ENCODE measurements at places on chromosomes 11 and 22.

- no peak for DNase-seq
Measured at GRCh38 chr22:48982321-48982905, 845.3 kb downstream of the BRD1 start.

- no peak for DNase-seq
Measured at GRCh38 chr11:18261721-18262120, 4.3 kb upstream of the SAA1 start.

DNA sequence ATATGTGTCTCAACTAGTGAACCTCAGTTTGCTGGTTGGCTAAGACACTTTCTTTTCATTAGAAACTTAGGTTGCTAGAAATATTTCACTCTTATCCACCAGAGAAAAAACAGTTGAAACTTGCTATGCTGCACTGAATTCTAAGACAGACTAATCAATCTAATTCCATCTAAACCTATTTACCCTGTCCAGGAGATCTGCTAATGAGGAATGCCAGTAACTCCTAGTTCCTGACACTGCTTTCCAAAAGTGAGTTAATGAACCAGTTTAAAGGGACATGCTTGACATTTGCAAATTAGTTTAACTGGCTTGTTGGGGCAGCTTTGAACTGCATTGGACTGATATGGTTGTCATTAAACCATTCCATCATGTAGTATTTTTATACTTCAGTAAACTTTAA is 258.5 kb downstream of the CNTN5 start:
- DNase-seq: no peak

DNA sequence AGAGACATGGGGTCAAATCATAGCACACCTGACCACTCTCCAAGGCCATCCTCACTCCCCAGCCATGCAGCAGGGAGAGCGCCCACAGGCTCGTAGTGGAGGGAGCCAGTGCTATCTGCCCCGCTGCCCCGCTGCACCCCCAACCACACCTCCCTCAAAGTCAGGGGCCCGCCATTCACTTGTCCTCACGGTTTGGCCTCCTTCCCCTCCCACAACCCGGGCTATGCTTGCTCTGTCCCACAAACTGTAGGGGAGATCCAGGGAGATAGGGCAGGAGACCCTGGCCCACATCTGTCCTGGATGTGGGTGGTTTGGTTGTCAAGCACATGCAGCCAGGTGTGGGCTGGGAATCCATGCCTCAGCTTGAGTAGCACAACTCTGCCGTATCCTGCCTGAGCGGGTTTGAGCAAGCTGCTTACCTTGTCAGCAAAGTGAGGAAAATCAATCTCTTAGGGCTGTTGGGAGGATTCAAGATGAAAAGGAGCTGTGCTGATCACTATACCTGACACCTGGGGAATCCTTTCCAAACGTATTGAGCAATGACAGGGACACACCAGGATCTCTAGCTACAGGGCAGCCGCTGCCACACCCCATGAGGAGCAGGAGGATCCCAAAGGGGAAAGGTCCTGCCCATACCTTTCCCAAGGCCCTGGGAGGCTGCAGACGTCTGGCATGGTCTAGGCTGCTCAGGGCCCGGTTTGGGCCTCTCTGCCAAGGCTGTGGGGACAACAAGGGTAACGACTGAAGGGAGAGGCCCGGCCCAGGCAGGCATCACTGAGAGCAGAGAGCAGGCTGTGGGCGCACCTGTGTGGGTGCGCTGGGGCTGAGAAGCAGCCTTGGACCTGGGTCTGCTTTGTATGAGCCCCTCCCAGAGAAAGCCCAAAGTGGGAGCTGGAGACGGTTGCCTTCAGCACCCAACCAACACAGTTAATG is 23.3 kb downstream of the KCNJ5 start:
- no peak for DNase-seq

DNA sequence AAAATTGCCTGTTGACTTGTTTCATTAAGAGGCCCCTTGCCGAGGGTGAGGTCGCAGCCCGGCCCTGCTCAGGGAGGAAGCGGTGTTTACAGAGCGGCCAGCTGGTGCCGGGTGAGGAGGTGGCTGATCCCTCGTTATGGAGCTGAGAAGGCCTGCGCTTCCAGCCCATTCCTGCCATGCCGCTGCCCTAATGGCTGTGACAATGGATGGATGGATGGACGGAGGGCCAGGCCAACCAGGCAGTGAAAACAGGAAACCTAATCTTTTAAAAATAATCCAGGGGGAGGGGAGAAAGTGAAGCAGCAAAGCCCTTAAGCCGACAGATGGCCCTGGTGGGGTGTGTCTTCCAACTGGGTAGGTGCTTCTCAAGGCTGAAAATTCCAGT is 38.5 kb downstream of the BCR start:
- DNase-seq: no peak

DNA sequence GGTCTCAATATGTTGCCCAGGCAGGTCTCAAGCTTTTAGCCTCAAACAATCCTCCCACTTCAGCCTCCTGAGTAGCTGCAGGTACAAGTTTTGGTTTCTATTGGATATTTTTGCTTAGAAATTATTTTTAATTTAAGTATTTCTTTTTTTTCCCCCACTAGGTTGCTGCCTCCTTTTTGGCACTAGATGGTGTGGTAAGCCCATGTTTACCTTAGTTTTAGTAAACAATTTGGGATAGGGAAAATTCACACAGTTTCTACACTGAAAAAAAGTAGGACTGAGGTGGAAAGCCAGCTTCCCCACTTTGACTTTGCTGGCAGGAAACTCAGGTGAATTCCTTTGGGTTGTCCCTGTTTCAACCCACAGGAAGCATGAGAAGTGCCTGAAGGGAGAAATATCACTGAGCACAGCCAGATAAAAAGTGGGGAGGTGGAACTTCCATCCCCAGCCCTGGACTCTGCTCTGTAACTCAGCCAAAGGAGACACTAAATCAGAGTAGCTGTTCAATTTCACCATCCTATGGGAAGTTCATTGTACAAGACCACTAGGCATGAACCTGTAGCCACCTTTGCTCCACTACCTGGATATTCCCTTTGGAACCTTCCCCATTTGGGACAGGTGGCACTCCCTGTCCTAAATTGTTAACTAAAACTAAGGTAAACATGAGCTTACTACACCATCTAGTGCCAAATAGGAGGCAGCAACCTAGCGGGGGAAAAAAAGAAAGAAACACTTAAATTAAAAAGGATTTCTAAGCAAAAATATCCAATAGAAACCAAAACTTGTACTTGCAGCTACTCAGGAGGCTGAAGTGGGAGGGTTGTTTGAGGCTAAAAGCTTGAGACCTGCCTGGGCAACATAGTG is 154.4 kb upstream of the FAT3 start:
- no peak for DNase-seq
